T-cell (primary cell): ENCODE measurements at places on chromosomes 5 and 9.

DNA sequence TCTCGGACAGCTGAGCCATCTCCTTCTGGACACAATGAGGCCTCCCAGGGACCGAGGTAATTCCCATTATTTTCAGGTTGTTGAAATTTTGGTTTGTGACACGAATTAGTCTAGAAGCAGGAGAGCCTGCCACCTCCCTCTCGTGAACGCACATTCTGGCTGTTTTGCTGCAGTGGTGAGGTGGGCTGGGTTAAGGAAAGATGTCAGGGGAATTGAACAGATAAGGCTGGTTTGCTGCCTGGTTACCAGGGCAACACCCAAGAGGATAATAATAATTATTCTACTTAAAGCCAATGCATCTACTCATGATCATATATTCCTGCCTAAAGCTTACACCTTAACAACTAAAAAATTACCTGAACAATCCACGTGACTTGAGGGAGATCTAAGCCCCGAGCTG is 38.1 kb downstream of the DDX31 start:
- DNase-seq, result no peak

DNA sequence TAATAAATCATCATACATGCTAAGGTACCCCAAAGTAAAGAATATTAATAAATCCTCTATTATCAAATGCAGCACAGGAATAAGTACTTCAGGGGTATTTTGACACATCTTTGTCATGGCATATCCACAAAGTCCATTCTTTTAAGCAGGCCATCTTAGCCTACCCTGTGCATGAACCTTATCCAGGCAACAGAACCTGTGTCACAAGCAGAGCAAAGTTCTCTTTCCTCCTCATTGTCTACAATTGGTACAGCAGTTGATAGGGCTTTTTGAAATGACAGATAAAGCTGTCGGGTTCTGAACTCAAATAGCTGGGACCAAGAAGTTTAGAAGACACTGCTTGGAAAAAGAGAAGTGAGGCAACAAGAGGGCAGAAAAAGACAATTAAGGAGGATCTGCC is 30.8 kb upstream of the PURA start:
- no peak for DNase-seq

DNA sequence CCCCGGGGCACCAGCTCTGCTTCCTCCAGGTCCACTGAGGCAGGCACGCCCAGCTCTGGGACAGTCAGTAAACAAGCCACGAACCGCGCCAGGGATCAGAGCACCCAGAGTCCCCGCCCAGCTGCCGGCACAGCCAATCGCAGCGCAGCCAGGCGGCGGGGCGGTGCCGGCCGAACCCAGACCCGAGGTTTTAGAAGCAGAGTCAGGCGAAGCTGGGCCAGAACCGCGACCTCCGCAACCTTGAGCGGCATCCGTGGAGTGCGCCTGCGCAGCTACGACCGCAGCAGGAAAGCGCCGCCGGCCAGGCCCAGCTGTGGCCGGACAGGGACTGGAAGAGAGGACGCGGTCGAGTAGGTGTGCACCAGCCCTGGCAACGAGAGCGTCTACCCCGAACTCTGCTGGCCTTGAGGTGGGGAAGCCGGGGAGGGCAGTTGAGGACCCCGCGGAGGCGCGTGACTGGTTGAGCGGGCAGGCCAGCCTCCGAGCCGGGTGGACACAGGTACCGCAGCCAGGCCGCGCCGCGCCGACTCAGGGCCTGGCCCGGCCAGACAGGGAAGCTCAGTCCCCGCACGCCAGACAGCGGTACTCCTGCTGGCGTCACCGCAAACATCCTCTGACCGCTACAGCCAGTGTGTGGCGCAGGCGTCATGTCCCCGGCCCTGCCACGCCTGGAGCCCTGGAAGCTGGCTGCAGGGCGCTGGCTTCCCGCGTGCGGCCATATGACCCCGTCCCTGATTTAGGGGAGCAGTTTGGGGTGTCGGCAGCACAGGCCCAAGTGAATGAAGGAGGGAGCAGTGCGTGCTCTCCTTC is at the start of gene CTSL:
TSS of gene CTSL (plus strand) at position 220 of the 810 bp plus-strand sequence. CDS start 1,485 bp downstream, outside the sequence.
- peak; percentile 56 for DNase-seq

GRCh38 chr5:101425339-101425859 is 522.3 kb upstream of the ST8SIA4 start:
- no peak for DNase-seq

DNA sequence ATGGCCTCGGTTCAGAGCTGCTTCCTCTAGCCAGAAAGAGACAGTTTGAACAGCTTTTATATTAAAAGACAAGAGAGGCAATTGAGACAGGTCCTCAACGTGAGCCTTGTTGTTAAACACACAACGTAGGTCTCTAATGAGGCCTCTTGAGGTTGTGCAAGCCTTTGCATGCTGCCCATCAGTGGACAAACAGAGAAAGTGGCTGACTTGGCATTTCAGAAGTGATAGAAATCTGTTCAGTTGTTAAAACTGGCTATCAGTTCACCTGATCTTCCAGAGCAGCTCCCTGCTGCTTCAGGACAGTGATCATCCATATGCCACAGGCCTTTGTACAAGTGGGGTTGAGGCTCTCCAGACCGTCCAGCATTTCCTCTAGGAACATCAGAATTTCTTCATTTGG is 58.8 kb downstream of the MROH2B start:
- no peak for DNase-seq

- DNase-seq, result no peak
Measured at GRCh38 chr9:31745468-31745867, 639.0 kb upstream of the ACO1 start.

- peak; percentile 26 for DNase-seq
Measured at GRCh38 chr5:142770650-142771609, 753 bp downstream of the ARHGAP26 start.

DNA sequence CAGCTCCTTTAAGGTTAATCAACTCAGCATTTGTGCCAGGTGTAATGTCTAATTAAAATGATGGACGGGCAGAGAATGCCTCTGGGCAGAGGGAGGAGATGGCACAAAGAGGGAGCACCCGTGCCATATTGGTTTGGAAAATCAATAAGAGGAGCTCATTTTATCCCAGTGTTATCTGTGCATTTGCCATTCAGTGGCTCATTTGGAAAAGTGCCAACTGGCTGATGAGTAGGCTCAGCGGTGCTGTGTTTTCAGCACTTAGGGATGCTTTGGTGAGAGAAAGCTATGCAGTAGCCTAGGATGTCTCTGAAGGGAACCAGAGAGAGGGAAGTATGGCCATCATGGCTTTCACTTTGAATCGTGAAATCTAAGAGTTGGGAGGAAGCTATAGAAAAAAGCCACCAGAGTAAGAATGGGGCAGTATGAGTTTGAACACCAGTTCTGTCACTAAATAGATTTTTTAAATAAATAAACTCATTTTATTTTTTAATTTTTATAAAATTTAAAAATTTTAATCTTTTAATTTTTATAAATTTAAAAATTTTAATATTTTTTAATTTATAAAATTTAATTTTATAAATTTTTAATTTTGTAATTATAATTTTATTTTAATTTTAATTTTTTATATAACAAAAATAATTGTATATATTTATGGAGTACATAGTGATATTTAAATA is 472.8 kb downstream of the BRINP1 start:
- DNase-seq, result no peak

GRCh38 chr5:104081232-104081631 is 518.6 kb upstream of the NUDT12 start:
- no peak for DNase-seq

GRCh38 chr9:38058452-38059232 is 10.4 kb downstream of the SHB start:
- no peak for DNase-seq

DNA sequence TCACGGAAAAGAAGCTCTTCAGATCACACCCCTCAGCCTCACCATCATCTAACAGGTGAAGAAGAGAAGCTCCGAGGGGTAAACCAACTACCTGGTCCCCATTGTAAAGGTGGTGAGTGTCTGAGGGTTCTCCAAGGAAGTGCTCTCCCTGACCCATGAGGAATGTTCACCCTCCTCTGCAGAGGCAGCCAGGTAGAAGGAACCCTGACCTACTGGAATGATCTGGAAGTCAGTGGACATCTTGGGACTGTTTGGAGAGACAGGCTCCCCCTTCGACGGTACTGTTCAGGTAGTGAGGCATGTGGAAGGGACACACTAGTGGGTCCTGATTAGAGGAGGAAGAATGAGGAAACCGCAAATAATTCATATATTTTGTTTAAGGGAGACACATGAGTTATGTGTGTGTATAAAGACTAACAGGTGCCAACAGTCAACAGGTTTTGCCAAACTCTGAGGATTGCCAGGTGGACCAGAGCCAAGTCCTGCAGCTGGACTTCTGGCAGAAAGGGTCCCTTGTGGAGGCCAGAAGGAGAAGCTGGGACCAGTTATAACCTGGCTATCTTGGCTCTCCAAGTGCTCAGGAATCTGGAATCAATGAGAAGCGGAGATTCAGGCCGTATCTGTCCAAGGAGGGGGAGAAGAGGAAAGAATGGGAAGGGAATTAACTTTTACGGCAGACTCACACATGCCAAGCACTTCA is 3.0 kb upstream of the ZBTB34 start:
- DNase-seq, result no peak

DNA sequence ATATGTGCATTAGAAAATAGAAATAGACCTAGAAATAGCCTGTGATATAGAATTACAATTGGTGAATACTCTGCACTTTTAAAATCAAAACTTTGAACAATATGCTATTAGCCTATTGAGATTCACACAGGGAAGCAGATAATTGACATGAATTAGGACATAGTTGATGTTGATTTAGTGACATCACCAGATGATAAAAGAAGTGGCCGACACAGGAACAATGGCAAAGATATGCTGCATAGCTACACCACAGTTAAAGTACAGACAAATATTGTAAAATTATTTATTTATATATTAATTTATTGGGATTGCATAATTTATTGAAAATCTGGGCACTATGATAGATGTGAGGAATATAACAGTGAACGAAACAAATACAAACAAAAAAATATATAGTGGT is 261.5 kb upstream of the CCNH start:
- no peak for DNase-seq

- DNase-seq, result no peak
Measured at GRCh38 chr5:144465441-144465840, 294.8 kb downstream of the KCTD16 start.

DNA sequence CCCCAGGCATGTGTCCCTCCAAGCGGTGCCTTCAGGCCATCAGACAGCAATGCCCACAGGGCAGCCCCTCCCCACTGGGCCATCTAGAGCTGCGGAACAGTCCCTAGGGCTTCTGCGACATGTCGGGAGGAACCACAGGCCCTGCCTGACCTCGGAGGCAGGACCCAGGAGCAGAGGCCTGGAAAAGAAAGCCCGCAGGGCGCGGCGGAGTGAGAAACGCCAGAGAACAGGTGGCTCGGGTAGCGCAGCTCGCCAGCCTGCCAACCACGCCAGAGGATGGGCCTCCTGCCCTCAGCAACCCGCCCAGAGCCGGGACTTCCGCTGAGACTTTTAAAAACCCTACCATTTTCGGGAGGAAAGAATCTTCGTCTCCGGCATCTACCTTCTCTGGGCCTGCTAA is 715 bp downstream of the LCN8 start:
- no peak for DNase-seq

DNA sequence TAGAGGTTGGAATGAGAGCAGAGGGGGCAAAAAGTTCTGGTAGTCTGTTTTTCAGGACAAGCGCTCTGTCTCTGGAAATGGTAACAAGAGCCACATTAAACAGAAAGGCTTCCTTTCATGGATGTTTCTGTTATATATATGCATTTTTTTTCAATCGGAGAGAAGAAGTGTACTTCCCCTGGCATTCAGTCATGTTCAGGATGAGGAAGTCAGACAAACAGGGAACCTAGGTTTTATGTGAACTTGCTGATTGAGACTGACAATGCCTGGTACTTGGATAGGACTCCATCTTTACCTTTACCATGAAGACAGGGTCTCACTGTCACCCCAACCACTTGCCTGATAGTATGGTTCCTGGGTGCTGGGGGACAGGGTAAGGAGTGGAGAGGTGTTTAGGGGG is 30.1 kb upstream of the ZBED3 start:
- no peak for DNase-seq

- DNase-seq, result no peak
Measured at GRCh38 chr5:115297031-115297430, 577 bp upstream of the CCDC112 start.

DNA sequence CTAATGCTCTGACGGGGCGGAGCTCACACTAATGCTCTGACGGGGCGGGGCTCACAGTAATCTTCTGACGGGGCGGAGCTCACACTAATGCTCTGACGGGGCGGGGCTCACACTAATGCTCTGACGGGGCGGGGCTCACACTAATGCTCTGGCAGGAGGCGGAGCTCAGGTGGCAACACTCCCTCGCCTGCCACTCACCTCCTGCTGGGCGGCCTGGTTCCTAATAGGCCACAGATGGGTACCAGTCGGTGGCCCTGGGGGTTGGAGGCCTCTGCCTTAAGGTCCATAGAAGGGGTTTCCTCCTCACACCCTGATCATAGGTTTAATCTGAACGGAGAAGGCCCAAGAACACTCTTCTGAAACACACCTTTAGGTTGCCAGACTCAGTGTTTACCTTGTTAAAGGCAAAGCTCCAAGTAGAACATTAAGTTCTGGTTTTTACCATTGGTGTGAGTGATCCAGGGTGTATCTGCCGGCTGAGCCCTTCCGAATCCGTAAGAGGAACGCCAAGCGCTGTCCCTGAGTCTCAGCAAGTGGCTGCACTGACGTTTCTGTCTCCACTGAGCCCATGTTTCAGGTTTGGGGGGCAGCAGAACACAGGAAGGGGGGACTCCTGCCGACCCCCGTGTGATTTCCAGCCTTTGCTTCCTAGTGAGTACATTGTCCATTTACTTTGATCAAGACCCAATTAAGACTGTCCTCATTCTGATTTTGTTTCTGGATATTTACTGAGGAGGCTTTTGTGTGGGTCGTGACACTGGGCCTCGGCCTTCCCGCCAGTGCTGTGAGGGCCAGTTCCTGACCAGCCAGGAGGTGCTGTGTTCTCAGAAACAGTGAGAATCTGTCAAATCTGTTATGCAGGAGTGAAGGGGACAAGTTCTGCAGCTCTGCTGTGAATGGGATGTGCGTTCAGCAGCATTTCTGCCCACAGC is 24.6 kb upstream of the LRRC14B start:
- DNase-seq, result no peak

DNA sequence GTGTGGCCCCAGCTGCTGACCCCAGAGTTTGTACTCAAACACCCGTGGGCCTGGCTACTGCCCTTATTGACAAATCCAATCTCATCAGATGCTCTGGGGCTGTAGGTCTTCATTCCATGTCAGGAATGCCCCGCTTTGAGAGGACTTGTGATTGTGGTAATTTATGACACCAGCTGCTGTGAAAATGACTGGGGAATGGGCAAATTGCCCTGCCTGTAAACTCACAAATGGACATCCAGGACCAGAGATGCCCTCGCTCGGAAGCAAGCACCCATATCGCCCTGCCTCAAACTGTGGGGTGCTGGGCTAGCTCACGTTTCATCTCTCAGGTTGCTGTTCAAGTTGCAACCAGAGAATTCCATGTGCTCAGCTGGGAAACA is 225.9 kb upstream of the MAP3K1 start:
- no peak for DNase-seq

GRCh38 chr5:137888466-137888862 is 793 bp upstream of the PKD2L2 start:
- no peak for DNase-seq

GRCh38 chr9:5825223-5825622 is 7.7 kb downstream of the ERMP1 start:
- no peak for DNase-seq

GRCh38 chr5:39213447-39214207 is 5.7 kb downstream of the FYB1 start:
- no peak for DNase-seq
